ENCODE measurements at places on chromosomes 7 and 10.

GRCh38 chr7:86980223-86980622 lies 79.2 kb downstream of the ELAPOR2 start:
- DNase-seq, result no peak

GRCh38 chr10:5479481-5480161 lies 19.7 kb downstream of the CALML5 start:
- DNase-seq, result peak; percentile 95

GRCh38 chr10:72808001-72808400 lies 85.5 kb upstream of the OIT3 start:
- no peak for DNase-seq

DNA sequence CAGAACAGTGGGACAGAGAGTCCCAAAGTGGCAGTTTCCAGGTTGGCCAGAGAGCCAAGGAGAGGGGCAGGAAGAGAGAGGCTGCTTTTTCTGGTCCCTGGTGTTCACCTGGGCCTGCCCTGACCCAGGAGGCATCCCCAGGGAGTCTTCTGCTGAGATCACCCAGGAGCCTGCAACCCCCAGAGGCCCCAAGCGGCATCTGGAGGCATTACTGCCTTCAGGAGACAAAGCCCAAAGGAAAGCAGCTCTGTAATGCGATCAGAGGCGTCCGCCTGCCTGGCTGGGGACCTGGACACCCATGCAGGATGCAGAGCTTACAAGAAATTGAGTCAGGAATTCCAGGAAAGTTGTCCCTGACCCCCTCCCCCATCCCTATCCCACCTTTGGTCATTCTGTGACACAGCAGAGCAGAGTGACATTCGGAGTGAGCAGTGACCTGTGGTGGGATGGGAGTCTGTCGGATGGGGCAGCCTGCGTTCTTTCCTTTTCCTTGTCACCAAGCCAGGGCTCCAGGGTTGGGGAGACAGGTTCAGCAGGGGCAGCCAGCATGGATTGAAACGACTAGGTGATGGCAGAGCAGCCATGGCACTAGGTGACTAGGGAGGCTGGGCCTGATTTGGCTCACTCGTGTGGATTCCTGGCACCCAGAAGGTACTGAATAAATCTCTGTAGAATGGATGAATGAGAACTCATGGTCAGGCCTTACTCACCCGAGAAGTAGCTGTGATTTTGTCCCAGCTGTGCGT lies 10.4 kb downstream of the UNC5B start:
- DNase-seq, result no peak

DNA sequence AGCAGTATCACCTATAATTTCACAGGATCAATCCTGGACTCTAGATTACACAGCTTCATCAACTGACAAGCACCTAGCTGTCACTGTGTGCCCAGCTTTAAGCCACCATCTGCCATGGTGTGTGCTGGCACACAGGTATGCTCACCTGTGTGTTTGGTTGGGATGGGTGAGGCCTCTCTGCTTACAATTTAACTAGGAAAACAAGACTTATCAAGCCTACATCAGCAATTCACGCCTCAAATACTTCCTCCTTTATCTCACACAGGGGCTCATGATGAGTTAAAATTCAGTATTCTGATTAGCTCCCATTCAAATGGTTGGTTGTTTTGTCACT lies 608.2 kb downstream of the PARD3 start:
- DNase-seq, result no peak

DNA sequence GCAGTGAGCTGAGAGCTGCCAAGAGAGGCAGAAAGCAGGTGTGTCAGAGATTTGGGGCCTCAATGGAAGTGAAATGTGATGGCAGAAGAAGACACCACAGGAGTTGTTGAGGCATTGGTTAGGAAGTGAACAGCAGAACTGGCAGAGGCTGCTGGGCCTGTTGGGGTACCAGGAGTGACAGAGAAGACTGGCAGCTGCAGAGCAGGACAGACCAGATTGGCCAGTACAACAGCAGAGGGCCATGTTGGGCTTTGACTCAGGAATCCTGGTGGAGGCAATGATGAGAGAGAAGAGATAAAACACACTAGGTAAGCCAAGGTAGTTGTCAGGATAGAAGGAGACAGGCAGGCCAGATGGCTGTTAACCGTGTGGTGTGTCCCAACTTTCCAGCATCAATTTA lies 19.9 kb upstream of the HERPUD2 start:
- no peak for DNase-seq

- DNase-seq, result no peak
These were observed 143.7 kb downstream of the DYNC2I1 start for GRCh38 chr7:159000070-159000469.

GRCh38 chr7:129271500-129272355 lies 46.9 kb downstream of the AHCYL2 start:
- peak; percentile 94 for DNase-seq

- DNase-seq, result no peak
These were observed 11.5 kb upstream of the SH2B2 start for GRCh38 chr7:102275123-102275703.

DNA sequence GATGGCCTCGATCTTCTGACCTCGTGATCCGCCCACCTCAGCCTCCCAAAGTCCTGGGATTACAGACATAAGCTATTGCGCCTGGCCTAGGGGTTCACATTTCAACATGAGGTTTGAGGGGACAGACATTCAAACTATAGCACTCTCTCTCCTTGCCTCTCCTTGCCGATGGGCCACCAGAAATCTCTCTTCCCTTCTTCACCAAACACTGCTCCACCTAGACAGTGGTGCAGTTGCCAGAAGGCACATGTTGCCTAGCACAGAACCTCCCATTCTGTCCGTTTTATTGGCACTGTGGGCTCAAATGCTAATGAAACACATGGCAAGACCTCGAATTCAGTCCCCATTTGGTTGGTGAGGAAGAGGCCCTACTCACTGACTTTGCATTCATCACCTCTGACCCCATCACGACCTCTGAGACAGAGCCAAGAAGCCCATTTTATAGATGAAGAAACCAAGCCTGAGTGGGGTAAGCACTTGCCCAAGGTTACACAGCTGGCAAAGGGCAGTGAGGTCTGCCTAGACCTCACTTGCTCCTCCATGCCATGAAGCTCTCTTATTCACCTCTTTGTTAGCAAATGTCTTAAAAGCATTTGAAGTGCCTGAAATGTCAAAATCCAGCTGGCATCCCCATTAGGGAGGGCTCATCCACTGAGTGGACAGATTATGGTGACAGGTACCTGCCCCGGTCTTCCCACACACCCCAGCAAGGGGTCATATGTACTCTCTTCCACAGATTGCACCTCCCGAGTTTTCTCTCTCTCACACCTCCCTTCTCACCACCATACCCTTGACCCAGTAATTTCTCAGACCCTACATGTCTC lies 34.0 kb downstream of the GPRIN2 start:
- DNase-seq, result no peak

DNA sequence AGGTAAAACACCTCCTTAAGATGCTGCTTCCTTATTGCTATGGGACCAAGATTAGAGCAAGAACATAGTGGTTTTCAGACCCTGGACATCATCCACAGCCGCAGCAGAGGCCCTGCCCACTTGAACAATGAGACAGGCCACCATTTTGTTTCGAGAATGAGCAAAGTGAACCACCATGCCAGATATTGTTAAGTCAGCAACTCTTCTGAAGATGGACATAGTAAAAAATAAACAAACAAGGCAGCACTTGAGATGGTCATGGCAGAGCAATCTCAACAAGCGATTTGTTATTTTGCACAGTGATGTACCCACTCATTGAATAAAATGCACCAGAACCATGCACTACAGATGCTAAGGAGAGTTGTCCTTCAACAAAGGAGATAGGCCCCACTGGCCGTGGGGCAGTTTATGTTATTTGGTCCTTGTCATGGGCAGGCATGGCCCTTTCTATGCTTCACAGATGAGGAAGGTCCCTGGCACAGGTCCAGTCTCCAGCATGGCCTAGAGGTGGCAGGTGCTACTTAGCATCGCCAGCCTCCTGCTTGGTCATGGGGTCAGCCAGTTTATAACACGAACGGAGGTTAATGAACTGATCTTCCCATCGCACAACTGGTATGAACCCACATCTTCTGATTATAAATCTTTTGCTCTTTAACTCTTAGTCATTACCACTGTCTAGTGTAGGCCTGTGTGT lies 44.1 kb downstream of the IKZF1 start:
- no peak for DNase-seq

- DNase-seq, result peak; percentile 39
These were observed 390.1 kb downstream of the GATA3 start for GRCh38 chr10:8444630-8445029.

GRCh38 chr10:7544203-7544602 lies 122.6 kb downstream of the ITIH5 start:
- no peak for DNase-seq

GRCh38 chr7:148722340-148723165 lies 23.9 kb downstream of the CUL1 start:
- DNase-seq, result peak; percentile 56

DNA sequence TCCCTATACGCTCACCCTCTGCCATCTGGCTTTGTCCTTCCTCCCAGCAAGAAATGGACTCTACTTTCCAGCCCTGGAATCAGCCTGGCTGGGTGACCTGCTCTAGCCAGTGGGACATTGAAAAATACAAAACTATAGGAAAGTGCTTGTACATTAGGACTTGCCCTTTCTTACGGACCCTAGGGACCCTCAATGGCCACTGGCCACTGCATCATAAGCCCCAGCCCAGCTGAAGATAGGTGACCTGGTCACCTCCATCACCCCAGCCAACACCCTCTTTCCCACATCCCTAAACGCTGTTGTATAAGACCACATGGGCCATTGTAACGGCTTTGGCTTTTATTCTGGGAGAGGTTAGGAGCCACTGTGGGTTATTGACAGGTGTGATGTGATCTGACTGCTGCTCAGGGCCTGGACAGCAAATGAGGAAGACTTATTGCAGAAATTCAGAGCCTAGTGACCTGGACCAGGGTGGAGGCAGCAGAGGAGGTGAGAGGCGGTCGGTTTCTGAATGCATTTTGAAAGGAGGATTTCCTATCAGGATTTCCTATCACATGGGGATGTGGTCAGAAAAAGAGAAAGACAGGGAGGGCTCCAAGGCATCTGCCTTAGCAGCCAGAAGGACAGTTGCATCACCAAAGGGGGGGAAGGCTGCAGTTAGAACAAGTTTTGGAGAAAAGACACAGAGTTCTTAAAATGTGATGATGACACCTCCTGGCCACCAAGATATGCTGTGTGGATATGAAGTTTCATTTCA lies 2.2 kb upstream of the LMBR1 start:
- DNase-seq, result peak; percentile 90

DNA sequence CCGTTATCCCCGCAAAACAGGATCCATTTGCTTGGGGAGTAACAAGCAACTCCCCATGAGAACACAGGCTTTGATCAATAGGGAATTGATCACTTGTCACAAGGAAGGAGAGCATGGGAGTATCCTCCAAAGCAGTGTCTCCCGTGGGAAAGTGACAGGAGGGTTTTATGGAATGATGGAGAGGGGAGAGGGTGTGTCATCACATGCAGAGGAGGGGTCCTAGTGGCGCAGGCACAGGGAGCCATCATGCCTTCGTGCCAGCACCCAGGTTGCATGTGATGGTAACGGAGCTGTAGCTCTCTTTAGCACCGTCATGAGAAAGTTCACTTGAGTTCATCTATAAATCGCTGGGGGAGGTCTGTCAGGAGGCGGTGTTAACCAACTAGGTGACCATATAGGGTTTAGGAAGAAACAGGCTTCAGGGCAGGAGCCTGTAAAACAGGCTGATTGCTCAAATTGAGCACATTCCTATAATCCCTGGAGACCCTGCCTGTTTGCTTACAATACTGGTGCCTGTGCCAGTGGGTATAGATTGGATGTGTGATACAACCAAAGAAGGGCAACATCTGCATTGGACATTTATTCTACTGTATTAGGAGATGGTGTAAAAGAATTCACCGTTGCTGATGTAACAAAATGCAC lies 428.5 kb downstream of the GALNT17 start:
- DNase-seq, result no peak

- no peak for DNase-seq
These were observed 6.0 kb downstream of the CCDC186 start for GRCh38 chr10:114167985-114168384.

DNA sequence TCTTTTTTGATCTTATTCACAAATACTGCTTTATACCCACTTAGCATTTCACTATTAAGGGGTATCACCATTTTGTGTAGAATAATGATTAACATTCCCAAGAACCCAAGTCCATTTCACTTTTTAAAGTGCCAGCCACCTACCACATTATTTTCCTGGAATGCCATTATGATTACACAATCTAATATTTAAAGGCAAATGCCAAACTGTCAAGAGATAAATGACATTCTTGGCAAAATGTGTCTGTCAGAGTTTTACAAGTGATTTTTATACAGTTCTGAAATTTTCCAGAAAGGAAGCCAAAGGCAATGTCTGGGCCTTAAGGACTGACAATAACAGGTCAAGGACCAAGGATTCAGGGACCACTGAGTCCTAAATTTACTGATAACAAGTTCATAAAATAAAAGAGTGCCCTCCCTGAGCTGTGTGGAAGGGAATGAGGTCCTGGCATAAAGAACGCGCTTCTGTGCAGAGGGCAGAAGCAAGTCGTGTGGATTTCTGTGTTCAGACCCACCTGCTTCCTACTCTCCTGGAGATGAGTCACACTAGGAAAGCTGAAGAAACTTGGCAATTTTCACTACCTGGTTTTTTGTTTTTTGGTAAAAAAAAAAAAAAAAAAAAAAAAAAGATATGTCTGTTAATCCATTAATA lies 66.5 kb downstream of the UBE2H start:
- DNase-seq, result no peak

- no peak for DNase-seq
These were observed 2.0 kb downstream of the SAMD9 start for GRCh38 chr7:93115796-93116195.

DNA sequence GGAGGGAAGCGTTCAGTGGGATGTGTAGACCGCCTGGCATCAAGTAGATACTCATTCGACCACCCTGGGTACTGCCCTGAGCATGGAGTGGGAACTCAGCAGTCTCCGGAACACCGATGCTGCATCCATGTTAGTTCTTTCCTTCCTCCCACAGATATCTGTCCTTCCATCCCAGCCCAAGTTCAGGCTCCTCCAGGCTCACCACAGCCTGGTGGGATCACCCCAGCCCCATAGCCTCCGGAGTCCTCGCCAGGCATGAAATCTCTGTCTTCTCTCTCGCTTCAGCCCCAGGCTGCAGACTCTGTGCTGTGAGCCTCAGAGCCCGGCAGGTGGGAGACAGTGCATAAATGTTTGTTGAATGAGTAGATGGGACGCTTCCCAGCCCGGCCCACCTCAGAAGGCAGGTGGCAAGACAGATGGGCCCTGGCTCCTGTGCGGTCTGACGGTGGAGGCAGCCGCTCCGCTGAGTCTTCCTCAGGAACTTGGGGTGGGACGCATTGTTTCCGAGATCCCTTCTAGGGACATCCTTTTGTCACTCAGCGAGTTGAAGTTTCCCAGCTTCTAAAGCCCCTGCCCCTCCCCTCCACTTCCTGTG lies 42.9 kb downstream of the ELFN1 start:
- DNase-seq, result no peak

GRCh38 chr7:155188821-155189581 lies 108.7 kb upstream of the INSIG1 start:
- no peak for DNase-seq

DNA sequence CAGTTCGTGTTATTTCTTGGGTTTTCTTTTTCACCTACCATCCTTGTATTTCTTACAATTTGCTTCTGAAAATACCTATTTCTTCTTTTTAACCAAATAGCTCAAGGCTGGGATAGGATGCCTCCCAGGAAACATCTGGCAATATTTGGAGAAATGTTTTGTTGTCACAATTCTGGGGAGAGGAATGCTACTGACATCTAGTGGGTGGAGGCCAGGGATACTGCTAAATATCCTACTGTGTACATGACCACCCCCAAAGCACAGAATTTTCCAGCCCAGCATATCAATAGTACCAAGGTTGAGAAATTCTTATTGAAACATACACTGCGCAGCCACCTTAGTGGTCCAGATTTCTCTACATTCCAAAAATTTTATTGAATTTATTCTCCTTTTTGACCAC lies 55.5 kb downstream of the CNTNAP2 start:
- DNase-seq, result no peak
